ENCODE measurements at places on chromosomes 12 and 14. TPM values are rescaled to one million over a fixed set of nuclear protein-coding genes. Genes with fewer than 3 reads are reported as not detected.

The DHRS2 gene
- total RNA-seq: not detected

The SIX6 gene
- total RNA-seq: not detected

The KRT3 gene
- not detected for total RNA-seq

The TSPAN19 gene
- total RNA-seq: not detected

The CCDC175 gene
- total RNA-seq: not detected

The CLECL1 gene
- 4.2 TPM for total RNA-seq

The HIGD1C gene
- not detected for total RNA-seq

The LBHD2 gene
- not detected for total RNA-seq

The TROAP gene
- 8.9 TPM for total RNA-seq

The INSM2 gene
- not detected for total RNA-seq

- DNase-seq: no peak
These were observed 1.3 kb downstream of the SSH1 start for GRCh38 chr12:108856170-108856427.

DNA sequence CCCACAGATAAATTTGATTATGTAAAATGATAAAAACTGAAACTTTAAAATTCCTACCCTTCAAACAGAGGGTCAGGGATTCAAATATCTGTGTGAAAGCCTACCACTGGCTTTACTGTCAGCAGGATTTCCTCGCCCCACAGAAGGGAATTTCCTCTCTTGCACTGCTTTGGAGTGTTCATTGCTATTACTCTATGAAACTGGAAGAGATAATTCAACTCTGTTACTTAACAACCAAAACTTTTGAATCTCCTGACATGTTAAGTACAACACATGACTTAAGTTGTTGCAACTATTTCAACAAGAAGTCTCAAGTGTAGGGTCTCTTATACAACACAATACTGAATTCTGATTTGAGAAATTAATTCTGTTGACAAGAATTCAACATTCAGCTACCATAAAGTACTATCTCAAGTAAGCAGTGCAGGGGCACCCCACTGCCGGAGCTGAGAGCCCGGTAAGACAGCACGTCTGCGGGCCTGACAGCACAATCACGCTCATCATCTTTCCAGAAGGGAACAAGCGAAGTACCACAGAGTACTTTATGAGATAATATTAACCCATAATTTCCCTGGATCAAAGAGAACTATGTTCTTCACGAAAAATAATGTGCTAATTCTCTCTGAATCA is 22.9 kb downstream of the DICER1 start:
- no peak for DNase-seq

GRCh38 chr12:28622406-28622805 is 432.1 kb downstream of the CCDC91 start:
- no peak for DNase-seq

- DNase-seq: no peak
These were observed 147.9 kb upstream of the HIF1A start for GRCh38 chr14:61547186-61548069.

DNA sequence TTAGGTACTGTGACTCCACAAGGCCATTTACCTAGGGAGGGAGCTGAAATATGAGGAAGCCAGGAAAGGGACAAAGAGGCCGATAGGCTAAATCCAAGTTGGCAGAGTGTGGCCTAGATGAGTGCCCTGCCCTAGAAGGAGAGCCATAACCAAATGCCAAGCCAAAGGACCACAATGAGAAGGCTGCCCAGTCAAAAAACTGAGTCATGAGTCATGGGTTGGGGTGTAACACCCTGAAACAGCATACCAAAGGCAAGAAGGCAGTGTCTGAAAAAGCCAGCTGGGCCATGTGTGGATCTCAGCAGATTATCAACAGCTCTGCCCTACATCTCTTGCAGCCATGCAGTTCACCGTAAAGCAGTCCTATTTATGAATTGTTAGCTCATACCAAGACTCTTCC is 171.7 kb downstream of the PHLDA1 start:
- DNase-seq: no peak

- no peak for DNase-seq
These were observed 374.1 kb downstream of the ADGRD1 start for GRCh38 chr12:131327521-131328488.

DNA sequence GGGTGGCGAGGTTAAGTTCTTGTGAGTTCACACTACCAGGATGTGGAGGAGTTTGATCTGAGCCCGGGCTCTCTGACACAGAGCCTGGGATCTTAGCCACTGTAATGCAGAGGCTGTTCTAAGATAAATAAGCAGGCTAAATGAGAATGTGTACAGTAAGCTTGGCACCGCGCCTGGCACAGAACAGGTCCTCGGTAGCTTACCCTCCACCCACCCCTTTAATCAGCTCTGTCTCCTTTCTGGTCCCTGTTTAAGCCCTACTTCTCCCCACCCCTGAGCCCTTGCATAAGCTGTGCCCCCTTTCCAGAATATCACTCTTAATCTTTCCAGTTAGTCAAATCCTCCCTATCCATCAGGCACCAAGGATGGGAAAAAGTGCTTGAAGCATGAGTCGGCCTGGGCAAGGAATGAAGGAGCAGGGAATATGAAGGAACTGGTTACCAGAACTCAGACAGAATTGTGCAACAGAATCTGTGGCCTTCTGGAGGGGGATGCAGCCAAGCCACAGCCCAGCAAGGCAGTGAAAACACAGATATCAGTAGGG is 32.8 kb upstream of the CMKLR1 start:
- no peak for DNase-seq

DNA sequence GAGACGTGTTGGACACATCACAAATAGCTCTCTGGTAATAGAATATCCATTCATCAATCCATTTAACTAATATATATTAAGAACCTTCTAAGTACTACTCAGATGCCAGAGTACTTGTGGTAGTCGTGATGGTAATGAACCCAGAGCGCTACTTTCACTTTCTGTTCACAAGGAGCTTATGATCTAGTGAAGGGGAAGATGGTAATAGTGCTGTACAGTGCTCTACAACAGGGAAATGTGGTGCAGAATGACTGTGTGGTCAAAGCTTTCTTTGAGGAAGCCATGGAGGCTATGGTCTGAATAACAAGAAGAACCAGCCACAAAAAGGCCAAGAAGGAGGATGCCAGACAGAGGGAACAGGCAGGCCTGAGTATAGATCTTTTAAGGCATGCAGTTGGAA is 212.0 kb downstream of the PTPRO start:
- DNase-seq: no peak

DNA sequence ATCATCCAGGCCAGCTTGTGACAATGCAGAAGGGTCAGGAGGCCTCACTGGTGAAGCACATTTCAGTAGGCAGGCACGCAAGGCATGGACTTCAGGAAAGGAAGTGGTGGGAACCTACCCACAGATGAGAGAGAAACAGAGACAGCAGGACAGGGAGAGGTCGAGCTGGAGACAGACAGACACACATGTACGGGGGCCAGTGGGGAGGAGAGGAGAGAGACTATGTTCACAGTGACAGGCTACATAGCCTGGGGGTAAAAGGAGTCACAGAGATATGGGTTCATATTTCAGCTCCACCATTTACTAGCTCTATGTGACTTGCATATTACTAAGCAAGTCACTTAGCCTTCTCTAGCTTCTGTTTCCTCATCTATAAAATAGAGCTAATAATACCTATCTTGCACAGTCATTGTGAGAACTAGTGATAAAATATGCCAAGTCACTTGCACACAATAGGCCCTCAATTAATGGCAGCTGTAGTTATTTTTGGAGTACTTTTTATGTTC is 91.1 kb upstream of the FUT8 start:
- DNase-seq: no peak

GRCh38 chr12:46187023-46187422 is 81.8 kb downstream of the SLC38A1 start:
- no peak for DNase-seq

DNA sequence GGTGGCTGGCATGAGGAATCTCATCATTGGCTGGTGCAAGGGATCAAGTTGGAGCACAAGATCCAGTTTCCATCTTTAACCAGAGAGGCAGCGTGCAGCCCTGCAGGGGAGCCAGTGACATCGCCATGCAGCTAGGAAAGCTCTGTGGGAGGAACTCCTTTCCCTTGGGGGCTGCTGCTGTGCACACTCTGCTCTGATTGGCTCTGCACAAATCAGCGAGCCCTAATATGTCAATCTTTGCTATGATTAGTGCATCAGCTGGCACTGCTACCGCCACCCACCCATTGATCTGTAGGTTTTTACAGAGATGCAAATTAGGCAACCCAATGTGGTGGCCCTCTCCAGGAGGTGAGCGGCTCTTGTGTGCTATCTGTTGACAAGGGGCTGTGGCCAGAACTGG is 262.6 kb downstream of the PCNX1 start:
- DNase-seq: no peak

DNA sequence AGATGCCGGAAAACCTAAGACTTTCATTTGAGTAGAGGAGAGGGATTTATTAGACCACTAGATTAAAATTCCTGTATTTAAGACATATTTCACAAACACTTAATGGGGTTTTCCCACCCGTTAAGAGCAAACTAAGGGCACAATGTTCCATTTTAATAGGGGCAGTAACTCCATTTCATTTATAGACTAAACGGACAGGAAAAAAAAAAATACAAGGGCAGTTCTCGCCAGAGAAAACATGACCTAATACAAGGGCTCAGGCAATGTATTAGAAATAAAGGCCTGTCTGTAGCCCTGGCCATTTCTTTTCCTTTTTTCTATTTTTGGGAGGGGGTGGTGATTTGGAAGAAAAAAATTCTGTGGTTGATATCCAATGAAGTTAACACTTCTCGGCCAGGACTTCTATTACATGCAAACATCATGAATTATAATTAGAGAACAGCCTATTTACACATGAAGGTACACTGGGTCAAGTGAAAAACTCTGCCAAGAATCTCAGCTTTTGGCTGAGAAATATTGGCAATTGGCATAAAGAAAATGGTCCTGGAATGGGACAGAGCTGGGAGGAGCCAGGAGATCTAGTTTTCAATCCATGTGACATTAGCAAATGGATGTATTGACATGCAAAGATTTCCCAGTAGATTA is 641.1 kb upstream of the TBX3 start:
- no peak for DNase-seq

GRCh38 chr12:58386136-58386535 is 444.8 kb downstream of the ATP23 start:
- DNase-seq: no peak

- no peak for DNase-seq
These were observed 133.3 kb downstream of the MON2 start for GRCh38 chr12:62599854-62600437.
